ENCODE measurements at places on chromosomes 6 and 20.

- no peak for DNase-seq
These were observed 193.4 kb downstream of the CD83 start for GRCh38 chr6:14310960-14311359.

GRCh38 chr6:6942831-6943230 lies 164.9 kb upstream of the RREB1 start:
- peak; percentile 13 for DNase-seq

- no peak for DNase-seq
These were observed 309.2 kb downstream of the NRN1 start for GRCh38 chr6:5697508-5697907.

DNA sequence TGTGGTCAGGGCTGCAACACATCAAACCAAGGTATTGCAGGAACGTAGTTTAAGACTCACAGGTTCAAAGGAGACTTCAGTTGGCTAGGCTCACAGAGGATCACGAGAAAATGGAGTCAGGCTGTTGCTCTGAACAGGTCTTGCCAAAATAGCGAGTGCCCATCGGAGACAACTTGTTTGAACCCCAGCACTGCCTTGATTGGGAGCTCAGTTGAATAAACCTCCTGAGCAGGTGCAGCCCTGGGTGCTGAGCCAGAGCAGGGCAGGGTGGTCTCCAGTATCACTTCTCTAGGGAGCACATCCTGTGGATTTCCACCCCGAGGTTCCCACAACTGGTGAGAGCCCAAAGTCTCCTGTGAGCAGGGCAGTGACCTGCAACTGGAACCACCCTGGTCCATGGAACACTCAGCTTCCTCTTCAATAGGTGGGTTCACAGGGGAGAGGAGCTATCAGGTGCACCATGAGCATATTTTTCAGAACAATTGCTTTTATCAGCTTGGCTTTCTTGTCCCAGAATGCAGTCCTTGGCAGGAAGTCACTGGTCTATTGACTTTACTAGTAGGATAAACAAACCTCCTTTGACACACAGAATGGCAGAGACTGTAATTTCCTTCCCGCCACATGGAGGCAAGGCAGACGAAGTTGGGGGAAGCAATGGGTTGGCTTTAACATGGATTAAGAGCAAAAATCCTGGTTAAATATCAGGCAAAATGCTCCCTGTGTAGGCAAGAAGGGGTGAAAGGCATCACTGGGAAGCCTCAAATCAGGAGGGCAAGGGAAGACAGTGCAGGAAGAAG lies 267.7 kb upstream of the FOXQ1 start:
- no peak for DNase-seq

- no peak for DNase-seq
These were observed 2.0 kb upstream of the MUCL3 start for GRCh38 chr6:30938730-30939129.

DNA sequence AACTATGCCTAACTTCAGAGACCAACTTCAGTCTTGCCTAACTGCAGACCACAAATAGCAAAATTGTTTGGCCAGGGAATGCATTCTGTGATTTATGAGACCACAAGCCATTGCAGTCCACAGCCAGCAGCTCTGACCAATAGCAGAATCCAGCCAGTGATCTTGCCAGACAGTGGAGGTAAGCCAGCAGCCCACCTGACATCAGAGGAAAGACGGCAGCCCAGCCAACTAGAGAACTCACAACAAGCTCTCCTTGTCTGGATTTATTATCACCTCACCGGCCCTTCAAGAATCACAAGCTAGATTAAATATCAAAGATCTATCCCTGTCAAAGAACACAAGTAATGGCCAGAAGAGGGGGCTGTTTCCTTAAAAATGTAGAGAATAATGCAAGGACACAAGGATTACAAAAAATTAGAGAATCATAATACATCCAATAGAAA lies 66.5 kb upstream of the SLC35F1 start:
- DNase-seq, result peak; percentile 12

- DNase-seq, result no peak
These were observed 123.0 kb downstream of the DOK5 start for GRCh38 chr20:54598352-54598751.

- DNase-seq, result no peak
These were observed 197.7 kb downstream of the FAXC start for GRCh38 chr6:99151634-99152346.

GRCh38 chr6:43150051-43150751 lies 20.9 kb upstream of the SRF start:
- DNase-seq, result no peak

GRCh38 chr20:35320396-35321126 lies 28.3 kb upstream of the FAM83C start:
- no peak for DNase-seq

GRCh38 chr20:19328676-19329075 lies 116.2 kb downstream of the SLC24A3 start:
- DNase-seq, result no peak

DNA sequence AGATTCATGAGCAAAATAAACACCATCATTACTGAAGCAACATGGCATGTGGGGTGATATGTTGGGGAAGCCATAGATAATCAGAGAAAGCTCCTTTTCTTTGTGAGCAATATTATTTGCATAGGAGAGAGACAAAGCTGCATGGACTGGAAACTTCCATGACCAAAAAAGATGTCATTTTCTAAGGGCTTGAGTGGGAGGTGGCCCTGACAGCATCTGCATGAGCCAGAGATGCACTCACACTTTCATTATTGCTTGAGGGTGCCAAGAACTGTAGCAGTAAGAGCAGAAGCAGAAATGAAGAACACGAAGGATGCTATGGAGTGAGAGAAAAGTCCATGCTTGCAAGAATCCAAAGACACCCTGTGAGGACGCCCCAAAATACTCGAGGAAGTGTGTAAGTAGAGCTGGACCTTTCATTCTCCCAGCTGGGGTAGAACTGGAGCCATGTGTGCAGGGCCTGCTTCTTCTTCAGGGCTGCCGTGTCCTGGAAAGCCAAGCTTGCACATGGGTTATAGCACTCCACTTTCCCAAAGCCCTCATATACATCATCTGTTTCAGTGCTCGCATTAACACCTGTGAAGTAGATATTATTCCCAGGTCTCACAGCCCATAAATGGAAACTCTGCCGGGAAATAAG lies 851.2 kb downstream of the DHX35 start:
- DNase-seq, result no peak

DNA sequence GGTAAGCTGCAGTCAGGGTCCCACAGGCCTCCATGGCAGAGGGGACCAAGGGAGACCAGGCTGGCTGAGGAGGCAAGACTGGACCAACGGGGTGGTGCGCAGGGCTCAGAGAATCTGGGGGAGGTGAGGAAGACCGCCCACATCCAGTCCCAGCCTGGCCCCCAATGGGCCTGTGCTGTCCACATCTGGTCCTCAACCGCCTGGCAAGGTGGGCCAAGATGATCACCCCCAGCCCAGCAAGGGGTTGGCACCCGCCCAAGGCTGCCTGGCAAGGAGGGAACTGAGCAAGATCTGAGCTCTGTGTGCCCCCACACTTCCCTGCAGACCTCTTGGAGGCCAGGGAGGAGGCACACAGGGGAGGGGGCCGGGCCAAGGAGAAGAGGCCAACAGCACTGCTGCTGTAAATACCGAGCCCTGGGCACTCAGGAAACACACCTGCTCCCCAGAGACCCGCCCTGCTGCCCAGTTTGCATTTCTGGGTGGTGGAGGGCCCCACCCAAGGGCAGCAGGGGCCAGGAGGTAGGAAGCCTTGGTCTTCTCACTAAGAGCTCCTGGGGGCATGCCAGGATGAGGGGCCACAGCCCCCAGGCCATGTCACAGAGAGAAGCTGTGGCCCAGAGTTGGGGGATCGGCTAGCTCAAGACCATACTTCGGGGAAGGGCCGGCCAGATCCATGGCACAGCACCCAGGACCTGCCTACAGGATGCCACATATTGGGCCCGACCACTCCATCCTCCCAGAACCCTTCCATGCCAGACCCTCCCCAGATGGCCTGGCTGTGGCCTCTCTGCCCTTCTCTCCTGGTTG lies 109.6 kb downstream of the ASXL1 start:
- DNase-seq, result no peak

DNA sequence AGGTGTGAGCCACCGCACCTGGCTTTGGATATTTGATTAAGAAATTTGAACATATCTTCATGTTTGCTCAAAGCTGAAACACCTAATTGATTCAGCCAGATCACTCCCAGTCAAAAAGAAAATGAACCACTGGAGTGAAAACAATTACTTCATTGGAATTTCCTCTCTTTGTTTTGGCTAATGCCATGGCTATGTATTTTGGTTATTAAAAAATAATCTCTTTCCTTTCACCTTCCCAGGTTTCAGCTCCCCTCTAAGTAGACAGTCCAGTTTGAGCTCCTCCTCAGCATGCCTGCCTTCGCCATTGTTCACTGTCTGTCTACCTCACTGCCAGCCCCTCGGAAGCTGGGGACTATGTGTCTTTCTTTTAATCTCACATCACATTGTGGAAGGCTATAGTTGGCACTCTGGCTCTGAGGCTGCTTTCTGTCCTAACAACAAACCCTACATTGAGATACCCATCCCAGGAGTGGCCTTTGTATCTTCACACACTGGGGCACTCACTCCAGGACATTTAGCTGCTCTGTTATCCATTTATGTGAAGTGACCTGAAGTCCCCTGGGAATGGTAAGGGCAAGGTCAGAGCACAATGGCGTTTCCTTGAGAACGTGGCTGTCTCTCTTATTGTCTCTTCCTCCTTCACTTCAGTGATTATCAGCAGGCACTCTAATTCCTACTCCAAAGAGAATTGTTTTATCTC lies 764.0 kb upstream of the CITED2 start:
- no peak for DNase-seq

DNA sequence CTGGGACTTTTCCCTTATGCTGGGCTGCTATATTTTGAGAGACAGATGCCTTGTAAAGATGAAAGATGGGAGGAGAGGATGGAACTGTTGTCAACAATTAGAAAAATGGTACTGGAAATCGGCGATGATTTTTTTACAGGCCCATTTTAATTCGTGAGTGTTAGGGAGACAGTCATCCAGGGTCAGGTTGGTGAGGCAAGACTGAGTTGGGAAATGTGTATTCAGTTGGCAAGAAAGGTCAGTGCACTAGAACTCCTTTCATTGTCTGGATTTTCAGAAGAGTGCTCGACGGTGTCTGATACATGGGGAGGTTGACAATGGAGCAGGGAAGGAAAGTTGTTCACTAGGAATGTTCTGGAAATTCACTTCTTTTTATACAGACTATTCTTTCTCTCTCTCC lies 394.4 kb downstream of the QKI start:
- no peak for DNase-seq

DNA sequence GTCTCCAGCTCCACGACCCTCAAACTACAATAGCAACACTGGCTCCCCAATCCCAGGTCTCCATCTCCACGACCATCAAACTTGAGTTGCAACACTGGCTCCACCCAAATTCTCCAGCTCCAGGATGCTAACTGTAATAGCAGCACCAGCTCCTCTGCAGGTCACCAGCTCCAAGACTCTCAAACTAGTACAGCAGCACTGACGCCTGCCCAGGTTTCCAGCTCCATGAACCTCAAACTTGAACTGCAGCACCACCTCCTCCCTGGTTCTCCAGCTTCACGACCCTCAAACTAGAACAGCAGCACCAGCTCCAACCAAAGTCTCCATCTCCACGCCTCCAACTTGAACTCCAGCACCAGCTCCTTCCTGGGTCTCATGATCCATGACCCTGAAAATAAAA lies 353.8 kb downstream of the PREX1 start:
- DNase-seq, result no peak

- no peak for DNase-seq
These were observed 869.9 kb downstream of the KIF16B start for GRCh38 chr20:15703171-15703911.

- DNase-seq, result no peak
These were observed 202.1 kb downstream of the ANKRD60 start for GRCh38 chr20:58026361-58026760.

GRCh38 chr6:63671098-63671754 lies 35.6 kb downstream of the PHF3 start:
- no peak for DNase-seq

DNA sequence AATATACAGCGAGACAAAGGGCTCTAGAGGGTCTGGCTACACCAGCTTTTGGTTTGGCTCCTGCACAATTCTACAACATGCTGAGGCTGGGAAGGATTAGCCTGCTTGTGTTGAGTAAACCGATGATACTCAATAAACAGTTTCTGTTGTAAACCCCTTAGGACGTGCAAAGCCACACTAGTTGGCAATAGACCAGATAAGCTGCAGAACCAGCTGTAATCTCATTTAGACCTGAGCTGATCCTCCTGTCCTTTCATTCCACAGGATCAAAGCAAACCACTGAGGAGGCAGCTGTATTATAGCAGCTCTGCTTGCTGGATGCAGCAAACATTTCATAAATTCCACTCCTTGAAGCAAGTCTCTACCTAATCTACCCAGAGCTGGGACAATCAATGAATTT lies 79.7 kb downstream of the MMS22L start:
- no peak for DNase-seq

DNA sequence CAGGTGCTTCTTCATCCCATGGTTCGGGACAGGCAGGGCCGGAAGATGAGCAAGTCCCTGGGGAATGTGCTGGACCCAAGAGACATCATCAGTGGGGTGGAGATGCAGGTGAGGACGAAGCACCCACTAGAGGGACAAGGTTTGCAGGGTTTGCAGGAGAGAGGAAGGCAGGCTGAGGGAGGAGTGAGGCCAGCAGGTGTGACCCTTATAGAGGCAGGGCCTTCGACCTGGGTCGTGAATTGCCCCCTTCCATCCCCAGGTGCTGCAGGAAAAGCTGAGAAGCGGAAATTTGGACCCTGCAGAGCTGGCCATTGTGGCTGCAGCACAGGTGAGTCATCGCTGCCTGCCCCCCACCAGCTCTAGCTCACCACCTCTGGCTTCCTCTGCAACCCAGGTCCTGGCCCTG lies 8.4 kb downstream of the VARS2 start:
- DNase-seq, result no peak

DNA sequence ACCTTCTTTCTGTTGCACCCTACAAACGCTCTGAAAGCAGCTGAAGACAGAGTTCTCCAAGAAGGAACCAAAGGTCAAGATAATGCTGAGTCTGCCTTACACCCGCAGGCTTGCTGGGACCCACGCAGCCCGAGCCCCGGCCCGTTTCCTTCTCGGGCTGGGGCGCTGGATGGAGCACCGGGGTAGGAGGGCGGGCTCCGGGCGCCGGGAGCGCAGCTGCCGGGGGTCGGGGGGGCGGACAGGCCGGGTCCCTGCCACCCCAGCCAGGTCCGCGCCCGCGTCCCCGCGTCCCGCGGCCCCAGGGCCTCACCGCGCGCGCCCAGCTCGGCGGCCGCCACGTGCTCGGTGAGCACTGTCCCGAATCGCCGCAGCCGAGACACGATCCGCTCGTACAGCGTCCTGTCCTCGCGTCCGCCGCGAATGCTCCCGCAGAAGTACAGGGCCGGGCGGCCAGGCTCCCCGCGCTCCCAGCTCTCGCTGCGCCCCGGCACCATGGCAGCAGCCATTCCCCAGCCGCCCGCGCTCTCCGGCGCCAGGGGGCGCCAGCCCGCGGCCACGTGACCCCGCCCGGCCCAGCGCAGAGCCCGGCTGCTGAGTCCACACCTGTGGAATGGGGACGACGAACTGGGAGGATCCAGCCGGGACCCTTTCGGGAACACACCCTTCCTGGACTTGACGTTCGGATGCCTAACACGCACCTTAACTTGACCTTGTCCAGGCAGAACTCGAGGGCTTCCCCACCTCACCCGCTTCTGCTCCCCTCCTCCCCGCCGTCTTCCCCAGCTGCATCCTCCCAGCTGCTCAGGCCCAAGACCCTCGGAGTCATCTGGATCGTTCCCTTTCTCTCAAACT lies at the start of gene DNPH1:
DNPH1 (minus strand) TSS at position 531 of the 852 bp plus-strand sequence; CDS start at position 506, 25 bp downstream.
- peak; percentile 31 for DNase-seq
